ENCODE measurements at places on chromosomes 5 and 9. TPM values are rescaled to one million over a fixed set of nuclear protein-coding genes. Genes with fewer than 3 reads are reported as not detected.

Gene FGD3
- 5.6 TPM for total RNA-seq

Gene FCHO2
- 47.1 TPM for total RNA-seq

Gene CNTNAP3B
- total RNA-seq, result 39.9 TPM

Gene GBGT1
- 10.4 TPM for total RNA-seq

Gene PCSK1
- 2.5 TPM for total RNA-seq

Gene GMCL2
- total RNA-seq, result not detected

Gene IL17B
- 7.1 TPM for total RNA-seq

Gene PCSK5
- 37.7 TPM for total RNA-seq

Gene PTPN3
- 5.6 TPM for total RNA-seq

Gene PLAC8L1
- not detected for total RNA-seq

Gene MYOT
- total RNA-seq, result 15.9 TPM

Gene ARID3C
- total RNA-seq, result not detected

Gene IFNA8
- not detected for total RNA-seq

Gene CDKN2A
- total RNA-seq, result 0.82 TPM

Gene DCTN4
- total RNA-seq, result 126 TPM

Gene PTGR1
- total RNA-seq, result 44.8 TPM

Gene SFXN1
- total RNA-seq, result 67.5 TPM

Gene PDLIM4
- total RNA-seq, result 15.4 TPM

Gene CYSRT1
- 0.60 TPM for total RNA-seq

All from camera-type eye (tissue), 1 donor.